ENCODE measurements at places on chromosomes 2 and 18.

- no peak for DNase-seq
Observed at GRCh38 chr18:59604877-59605276, 92.3 kb downstream of the CCBE1 start.

DNA sequence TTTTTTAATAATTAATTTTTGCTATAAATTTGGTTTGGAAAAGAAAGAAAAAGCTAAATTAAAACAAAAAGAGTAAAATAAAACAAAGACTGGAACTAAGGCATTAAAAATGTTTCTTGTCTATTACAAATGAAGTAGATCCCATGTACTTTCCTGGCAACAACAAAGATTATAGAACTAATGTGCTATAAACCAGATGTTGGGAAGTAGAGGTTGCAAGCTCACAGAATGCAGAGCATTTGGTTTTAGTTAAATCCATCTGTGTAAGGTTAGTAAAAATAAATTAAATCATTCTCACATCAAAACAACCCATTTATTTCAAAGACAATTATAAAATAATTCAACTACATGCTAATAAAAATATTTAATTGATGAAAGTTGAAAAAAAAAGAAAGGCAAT, 157.2 kb upstream of the ZC3H15 start:
- DNase-seq: no peak

GRCh38 chr2:204293884-204294747, 251.2 kb upstream of the PARD3B start:
- no peak for DNase-seq

DNA sequence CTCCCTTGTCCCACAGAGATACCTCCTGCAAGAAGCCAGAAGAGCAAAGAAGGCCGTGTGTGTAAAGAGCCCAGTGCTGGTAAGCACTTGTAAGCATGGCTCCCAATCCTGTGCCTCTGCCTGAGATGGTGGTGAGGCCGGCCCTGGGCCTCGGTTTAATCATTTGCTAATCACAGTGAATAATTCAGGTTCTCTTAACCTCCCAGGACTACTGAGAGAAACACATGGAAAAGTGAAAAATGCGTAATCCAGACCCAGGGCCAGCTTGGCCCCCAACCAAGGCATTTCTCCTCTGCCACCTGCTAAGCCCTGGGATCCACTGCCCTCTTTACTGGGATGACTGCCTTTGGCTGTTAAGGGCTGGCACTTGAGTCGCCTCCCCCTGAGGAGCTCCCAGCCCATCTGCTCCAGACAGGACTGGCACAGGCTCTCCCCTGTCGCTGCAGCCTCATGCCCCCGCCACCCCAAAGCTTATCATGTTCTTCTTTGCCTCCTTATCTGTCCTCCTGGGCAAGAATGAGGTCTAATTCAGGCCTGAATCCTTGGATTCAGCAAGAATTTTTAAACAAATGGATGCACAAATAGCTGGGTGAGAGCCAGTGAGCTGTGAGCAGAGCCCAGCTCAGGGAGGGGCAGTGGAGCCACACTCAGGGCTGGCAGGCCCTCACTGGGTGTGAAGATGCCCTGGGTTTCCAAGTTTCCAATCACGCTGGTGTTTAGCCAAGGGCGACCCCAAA, 193.9 kb upstream of the HS6ST1 start:
- no peak for DNase-seq

DNA sequence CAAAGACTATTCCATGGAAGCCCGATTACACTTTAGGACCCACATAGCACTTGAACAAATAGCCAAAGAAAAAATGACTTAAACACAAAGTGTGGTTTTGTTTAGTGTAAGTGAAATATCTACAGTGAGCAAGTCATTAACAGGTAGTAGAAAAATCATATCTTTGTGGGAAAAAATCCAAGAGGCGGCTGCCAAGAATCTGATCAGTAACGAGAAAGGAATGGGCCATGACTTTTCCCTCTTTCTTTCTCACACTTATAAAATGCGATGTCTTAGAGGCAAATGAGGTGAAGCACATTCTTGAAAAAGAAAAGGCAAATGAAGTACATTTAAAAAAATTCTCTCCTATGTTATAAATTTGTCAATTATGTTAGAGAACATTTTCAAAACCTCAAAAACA, 12.9 kb upstream of the GEMIN6 start:
- no peak for DNase-seq

DNA sequence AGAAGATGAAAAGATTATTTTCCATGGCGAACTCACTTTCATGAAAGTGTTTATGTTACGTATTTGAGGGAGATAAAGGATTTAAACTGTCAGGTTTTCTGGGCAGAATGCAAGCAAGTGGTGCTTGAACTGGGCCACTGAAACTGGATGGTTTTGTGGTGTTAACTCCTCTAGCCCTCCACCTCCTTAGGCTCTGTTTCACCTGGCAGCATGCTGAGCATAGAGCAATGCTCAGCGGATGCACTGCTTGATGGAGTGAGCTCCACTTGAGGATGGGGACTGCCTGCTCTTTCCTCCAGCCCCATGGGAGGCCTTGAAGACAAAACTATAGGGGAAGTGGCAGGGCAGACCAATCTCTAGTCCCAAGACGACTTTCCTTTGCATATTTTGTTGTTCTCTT, 345.8 kb downstream of the TDRD15 start:
- DNase-seq: no peak

DNA sequence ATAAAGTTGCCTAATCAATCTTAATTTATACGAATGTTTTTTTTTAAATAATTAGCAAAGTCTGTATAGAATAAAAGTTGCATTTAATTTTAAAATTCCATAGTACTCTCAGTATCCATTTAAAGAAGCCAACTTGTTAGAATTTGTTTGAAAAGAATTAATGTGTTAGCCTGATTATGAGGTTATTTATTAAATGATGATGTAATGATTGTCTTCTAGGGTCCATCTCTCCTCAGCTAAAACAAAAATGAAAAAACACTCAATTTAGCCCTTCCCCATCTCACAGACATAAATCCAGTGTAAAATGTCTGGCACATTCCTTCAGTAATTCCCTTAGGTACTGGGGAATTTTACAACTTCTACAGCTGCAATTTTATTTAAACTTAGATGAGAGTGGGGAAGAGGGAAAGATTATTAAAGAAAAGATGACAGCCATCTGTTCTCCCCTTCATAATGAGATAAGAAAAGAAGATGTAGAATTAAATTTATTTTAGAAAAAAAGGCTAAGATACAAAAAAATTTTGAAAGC, 68.6 kb downstream of the BARD1 start:
- DNase-seq: no peak
